ENCODE measurements at places on chromosomes 12 and 14.
A peak's percentile ranks its signal among the peaks of the same experiment; 100 is the strongest.

GRCh38 chr14:68819260-68819691 lies 26.4 kb upstream of the ZFP36L1 start:
- no peak for DNase-seq

DNA sequence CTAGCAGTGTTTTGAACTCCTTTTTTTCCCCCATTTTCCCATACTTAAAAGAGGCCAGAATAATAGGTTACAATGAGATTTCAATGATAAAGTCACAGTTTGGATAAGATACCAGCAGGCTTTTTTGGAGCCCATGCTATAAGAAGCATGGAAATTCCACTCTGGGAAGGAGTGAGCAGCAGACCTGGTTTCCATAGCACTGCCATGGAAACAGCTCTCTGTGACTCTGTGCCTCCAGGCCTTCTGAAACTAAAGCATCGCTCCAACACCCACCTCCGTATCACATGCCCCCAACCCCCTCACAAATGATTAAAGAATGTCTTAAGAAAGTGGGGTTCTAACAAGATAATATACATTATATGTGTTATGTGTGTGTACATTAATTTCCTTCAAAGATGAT lies 165.0 kb downstream of the GRIN2B start:
- no peak for DNase-seq

GRCh38 chr12:10293570-10294227 lies 14.0 kb upstream of the KLRD1 start:
- peak; percentile 59 for DNase-seq

- DNase-seq: peak; percentile 66
Observed at GRCh38 chr12:52082988-52083637, 3.6 kb downstream of the SMIM41 start.

- no peak for DNase-seq
Observed at GRCh38 chr12:93943780-93944179, 204.6 kb upstream of the PLXNC1 start.

DNA sequence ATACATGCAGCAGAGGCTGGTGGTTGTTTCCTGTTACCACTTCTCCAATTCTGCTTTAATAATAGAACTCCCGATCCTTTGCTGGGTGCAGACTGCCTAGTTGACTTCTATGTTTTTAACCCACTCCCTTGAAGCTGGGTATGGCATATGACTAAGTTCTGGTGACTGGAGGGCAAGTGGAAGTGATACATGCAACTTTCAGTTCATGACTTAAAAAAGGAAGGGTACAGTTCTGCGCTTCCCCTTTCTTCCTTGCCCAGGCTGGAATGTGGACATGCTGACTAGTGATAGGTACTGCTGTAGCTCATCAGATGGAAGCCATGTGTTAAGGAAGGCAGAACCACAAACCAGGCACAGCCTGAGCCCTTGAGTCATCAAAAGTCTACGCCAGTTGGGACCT lies 2.4 kb upstream of the A2M start:
- DNase-seq: peak; percentile 12

GRCh38 chr12:64521833-64522232 lies 69.9 kb downstream of the TBK1 start:
- no peak for DNase-seq

DNA sequence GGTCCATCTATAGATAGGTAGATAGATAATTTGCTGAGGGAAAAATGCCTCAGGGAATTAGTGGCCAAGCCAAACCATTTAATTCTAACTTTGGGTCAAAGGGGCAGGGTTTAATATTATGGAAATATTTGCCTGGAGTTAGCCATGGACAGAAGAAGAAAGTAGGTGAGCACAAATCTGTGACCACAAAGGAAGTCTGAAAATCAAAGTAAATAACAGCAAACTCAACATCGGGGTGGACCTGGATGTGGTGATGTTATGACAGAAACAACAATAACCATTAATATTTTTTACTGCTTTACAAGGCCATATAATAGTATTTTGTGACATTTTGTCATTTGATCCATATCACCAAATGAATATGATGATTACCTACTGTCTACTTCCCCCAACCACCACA lies 578.0 kb upstream of the MGAT4C start:
- no peak for DNase-seq

- DNase-seq: no peak
Observed at GRCh38 chr14:70143306-70143705, 45.4 kb downstream of the SLC8A3 start.

DNA sequence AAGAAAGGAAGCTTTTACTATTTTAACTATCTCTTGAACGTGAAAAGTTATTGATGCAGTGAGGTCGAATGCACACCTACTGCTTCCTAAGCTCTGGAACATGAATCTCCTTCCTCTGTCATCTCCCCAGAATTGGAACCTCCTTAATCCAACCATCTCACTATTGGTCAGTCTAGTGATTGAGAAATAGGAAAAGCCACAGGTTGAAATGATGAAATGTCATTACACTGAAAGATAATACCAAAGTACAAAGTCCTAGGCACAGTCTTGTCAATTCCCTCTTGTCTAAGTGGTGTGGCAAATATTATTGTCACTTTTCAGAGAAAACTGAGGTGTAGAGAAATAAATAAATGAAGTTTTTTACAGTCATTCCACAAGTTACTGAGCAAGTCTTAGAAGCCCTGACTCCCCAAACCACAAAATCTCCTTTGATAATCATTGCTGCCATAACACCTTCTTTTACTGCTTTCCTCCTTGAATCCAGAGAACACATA lies 19.5 kb upstream of the HIGD1C start:
- no peak for DNase-seq

GRCh38 chr14:96167224-96168148 lies 37.2 kb upstream of the BDKRB2 start:
- DNase-seq: no peak

- DNase-seq: no peak
Observed at GRCh38 chr12:104796475-104796862, 161.6 kb downstream of the SLC41A2 start.

GRCh38 chr12:97524812-97525211 lies 62.2 kb downstream of the RMST start:
- no peak for DNase-seq

DNA sequence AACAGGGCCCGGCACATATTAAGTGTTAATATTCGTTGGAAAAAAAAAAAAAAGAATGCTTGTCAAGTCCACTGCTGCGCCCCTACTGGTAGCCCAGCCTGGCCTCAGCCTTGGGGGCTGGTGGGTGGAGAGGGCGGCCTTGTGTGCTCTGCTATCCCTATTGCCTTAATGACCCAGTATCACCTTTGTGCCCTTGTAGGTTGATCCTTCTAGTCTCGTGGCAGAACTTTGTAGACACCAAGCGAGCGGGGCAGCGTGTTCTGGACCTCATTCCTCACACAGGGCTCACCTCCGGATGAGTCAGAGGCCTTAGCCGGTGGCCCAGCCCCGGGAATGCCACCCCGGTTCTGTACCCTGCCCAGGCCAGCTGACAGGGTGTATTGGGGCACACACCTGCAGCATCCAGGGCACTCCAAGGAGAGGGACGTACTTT lies 1.8 kb upstream of the RCOR1 start:
- DNase-seq: no peak

DNA sequence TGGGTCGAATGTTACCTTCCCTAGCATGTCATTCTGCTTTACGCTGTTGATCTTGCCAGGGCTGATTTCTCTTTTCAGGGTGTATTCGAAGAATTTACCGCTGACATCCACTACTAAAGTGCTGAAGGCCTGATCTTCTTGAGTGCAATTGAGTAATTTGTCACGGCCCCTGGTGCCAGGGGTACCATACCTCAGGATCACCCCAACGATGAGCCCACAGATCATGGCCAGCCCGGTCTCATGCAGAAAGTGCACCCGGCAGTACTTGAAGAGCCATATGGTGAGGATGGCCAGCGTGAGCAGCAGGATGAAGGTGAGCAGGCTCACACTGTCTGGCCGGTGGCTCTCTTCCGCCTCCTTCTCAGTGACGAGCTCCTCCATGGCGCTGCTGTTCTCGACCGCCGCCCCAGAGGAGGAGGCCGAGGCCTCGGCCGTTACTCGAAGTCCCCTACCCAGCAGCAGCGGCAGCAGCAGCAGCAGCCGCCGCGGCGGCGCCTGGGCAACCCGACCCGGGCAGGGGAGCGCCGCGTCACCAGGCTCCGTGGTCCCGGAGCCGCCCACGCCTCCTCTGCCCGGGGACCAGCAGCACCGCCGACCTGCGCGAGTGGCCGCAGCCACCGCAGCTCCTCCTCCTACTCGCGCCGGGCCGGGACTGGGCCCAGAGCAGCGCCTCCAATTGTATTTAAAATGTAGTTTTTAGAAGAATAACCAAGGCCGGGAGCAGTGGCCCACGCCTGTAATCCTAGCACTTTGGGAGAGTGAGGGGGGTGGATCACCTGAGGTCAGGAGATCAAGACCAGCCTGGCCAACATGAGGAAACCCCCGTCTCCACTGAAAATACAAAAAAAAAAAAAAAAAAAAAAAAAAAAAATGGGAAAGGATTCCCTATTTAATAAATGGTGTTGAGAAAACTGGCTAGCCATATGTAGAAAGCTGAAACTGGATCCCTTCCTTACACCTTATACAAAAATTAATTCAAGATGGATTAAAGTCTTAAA lies 58.5 kb upstream of the TMPO start:
- DNase-seq: no peak

GRCh38 chr14:74566174-74567141 lies 45.6 kb downstream of the LTBP2 start:
- DNase-seq: no peak

- DNase-seq: no peak
Observed at GRCh38 chr12:103493199-103493598, 2.6 kb downstream of the C12orf42 start.

- no peak for DNase-seq
Observed at GRCh38 chr12:2804393-2805142, 7.9 kb upstream of the ITFG2 start.

- DNase-seq: no peak
Observed at GRCh38 chr12:54338698-54339296, 13.9 kb downstream of the COPZ1 start.

GRCh38 chr12:69338936-69339335 lies 9.2 kb upstream of the LYZ start:
- DNase-seq: no peak

DNA sequence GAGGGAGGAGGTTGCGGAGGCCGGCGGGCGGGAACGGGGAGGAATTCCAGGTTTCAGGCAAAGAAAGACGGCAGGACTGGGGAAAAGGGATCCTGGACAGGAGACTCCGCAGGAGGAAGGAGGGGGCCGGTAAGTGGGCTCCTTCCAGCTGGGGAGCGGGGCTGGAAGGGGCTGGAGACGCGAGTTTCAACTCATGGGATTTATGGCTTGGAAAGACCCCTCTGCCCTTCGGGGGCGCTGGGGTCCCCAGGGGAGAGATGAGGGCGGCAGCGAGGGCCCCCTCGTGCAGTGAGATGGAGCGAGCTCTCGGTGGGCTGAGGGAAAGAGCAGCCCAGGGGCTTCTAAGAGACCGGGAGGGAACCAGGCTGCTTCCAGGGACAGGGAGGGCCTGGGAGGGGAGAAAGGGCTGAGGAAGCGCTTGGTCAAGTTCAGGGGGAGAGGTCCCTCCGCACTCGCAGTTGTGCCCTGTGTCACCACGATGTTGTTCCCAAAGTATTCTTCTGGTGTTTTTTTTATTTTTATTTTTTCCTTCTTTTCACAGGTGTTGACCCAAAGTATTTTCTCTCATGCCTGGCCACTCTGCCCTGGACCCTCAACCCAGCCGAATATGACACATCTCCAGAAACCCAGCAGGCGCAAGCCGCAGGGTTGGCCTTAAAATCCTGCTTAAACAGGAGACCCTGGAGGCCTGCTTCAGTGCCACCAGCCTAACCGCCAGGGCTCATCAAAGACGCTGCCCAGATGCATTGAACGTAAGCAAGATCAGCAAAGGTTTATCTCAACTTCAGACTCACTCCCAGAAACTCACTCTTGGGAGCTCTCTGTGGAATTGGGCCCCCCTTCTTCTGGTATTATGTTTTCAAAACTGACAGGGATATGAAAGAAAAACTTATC lies 16.1 kb downstream of the TNFAIP2 start:
- no peak for DNase-seq
